ENCODE measurements at places on chromosomes 1 and 21.

DNA sequence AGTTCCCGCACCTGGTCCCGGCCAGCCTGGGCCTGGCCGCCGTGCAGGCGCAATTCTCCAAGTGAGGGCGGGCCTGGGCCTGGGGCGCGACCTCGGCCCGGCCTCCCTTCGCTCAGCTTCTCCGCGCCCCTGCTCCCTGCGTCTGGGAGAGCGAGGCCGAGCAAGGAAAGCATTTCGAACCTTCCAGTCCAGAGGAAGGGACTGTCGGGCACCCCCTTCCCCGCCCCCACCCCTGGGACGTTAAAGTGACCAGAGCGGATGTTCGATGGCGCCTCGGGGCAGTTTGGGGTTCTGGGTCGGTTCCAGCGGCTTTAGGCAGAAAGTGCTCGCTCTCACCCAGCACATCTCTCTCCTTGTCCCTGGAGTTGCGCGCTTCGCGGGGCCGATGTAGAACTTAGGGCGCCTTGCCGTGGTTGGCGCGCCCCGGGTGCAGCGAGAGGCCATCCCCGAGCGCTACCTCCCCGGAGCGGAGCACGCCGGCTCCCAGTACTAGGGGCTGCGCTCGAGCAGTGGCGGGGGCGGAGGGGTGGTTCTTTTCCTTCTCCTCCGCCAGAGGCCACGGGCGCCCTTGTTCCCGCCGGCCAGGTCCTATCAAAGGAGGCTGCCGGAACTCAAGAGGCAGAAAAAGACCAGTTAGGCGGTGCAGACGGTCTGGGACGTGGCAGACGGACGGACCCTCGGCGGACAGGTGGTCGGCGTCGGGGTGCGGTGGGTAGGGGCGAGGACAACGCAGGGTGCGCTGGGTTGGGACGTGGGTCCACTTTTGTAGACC, 1.2 kb downstream of the OLIG1 start:
- DNase-seq, result no peak

- DNase-seq, result peak; percentile 76
These were observed 1093.9 kb downstream of the ADGRL2 start for GRCh38 chr1:82894635-82895034.

DNA sequence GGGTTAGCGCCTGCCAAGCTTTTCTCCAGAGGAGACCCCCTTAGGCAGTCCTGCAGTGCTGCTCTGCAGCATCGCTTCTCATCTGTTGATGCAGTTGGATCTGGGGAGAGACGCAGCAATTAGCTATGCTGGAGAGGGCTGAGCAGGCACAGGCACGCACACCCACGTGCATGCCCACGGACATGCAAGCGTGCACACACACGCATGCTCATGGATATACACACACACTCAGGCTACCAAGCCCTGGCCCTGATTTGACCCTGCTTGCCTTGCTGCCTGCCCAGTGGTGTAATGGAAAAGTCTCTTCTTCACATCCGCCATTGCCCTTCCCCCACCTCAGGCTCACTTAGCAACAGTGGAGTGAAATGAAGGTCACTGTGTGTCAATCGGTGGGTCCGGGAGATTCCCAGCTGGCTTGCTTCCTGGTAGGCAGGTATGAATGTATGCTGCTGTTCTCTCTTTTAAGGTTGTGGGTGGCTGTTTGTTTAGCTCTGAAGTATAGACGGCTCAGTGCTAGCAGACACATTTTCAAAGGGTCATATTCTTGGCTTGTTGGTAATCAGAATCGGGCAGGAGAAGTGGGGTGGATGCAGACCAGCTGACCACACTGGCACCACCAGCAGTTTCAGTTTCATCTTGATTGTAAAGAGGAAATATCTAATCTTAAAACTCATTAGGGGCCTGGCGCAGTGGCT, 9.5 kb downstream of the ATP1B1 start:
- no peak for DNase-seq

GRCh38 chr1:58063095-58063494, 483.4 kb downstream of the OMA1 start:
- DNase-seq, result no peak

GRCh38 chr1:3607703-3608065, 3.6 kb downstream of the MEGF6 start:
- DNase-seq, result no peak

DNA sequence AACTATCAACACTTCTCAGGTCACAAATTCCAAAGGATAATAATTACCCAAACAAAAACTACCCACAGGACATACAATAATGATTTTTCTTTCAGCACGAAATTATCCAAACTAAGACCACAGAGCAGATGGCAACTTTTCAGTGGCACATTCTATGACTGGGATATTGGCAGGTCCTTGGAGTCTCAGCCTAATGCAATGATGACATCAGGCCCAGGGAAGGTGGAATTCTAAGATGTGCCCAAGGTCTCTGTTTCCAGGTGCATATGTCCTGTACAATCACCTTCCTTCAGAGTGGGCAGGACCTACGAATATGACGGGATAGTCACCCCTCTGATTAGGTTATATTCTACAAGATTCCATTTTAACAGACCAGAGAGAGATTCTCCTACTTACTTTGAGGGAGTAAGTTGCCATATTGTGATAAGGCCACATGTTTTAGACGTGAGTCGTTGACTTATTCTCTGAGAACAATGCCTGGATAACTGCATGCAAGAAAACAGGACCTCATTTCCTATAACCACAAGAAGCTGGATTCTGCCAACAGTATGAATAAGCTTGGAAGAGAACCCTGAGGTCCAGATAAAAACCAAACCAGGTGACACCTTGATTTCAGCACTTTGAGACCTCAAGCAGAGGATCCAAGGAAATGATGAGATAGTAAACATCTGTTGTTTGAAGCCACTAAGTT, 69.9 kb downstream of the ZC3H11B start:
- no peak for DNase-seq

- DNase-seq, result no peak
These were observed 6.0 kb downstream of the KDM4A start for GRCh38 chr1:43655953-43656352.

DNA sequence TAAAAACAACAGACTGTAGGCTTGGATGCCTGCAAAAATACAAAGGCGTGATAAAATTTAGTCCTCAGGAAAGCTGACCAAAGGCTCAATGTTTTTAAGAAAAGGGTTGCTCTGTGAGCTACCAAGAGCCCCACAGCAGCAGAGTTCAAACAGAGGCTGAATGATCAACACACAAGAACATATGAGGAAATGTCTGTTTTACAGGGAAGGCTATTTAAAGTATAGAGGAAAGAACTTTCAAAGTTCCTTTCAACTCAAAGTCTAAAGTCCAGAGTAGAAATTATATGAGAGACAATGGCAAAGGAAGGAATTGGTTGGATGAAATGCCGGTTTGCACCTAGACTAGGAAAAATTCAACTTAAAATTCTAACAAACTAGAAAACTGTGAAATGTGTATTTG, 8.6 kb downstream of the CLSTN1 start:
- DNase-seq, result no peak

DNA sequence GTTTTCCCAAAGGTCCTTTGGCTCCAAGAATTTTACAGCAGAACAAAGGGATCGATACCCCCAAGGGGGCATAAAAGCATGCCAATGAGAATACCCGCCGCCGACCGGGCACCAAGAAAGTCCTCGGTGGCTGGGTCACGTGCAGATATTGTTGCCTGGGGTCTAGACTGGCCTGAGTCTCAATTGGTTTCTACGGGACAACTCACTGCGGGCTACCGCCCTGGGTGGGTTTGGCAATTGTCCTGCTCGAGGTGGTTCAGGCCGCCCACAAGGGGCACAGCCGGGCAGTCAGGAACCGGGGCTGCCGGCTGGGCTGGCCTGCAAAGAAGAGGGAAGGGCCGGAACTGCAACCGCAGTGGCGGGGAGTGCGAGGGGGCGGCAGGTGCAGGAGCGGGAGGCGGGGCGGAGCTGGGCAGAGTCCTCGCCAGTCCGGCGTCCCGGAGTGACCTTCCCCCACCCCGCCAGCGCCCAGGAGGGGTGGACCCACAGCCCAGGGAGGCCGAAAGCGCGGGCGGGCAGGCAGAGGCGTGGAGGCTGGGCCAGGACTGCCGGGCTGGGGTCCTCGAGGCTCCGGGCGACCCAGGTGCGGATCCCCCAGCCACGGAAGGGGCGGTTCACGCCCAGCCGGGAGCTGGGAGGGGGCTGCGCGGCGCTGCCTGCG, 926 bp upstream of the ATP1B1 start:
- DNase-seq, result peak; percentile 63

- DNase-seq, result no peak
These were observed 83.0 kb downstream of the ST6GALNAC5 start for GRCh38 chr1:76950306-76950705.

GRCh38 chr1:11671544-11672286, 7.7 kb downstream of the FBXO6 start:
- DNase-seq, result no peak

DNA sequence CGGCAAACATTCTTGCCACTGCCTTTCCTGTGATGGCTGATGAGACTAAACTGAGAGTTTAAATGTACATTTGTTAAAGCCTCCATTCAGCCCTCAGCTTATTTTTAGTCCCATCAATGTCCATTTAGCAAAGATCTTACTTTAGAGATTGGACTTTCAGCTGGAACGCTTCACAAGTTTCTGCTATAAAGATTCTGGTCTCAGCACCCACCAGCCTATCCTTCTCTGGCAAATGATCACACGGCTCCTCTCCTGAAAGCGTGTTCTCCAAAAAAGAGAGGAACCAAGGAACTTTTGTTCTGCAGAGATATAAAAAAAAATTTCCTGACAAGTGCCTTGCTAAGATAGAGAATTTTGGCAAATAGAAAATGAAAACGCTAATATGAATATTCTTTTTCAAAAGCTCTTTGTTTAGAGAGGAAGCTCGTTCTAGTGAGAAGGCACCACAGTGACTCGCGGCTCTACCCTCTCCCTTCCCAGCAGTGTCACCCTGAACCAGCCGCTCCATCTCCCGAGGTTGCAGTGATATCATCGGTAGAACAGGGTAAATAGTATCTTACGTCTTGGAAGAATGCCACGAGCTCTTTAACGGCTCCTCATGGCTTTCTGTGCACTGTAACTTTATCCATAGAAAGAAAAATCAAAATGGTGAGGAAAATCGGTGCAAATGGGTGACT, 200.2 kb downstream of the APP start:
- DNase-seq, result no peak

DNA sequence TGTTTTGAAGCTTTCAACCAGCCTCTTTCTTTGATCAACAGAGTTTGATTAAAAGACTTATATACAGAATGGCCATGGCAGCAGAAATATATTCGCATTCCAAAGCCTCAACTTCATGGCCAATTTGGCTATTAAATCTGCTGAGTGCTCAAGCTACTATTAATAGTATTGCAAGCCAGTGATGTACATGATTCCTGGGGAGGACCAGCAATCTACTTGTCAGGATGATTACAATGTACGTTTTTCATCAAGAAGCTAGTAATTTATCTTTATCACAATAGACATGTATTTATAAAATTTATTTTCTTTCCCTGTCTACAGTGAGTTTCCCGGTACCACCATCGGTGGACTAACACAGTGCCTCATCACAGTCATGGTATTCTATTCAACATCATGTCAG, 515.5 kb downstream of the AMY1C start:
- no peak for DNase-seq
